ENCODE measurements at places on chromosomes 3 and 15.

GRCh38 chr15:65547841-65548240 is 17.6 kb downstream of the HACD3 start:
- no peak overlapping the region for H3K27ac ChIP-seq
- no peak overlapping the region for H3K4me3 ChIP-seq
- DNase-seq: no peak

GRCh38 chr15:76024021-76024768 is 12.0 kb upstream of the NRG4 start:
- no peaks in the 10 kb centered on the region for H3K4me1 ChIP-seq
- no peak overlapping the region for H3K27ac ChIP-seq
- no peak for DNase-seq
- H3K4me3 ChIP-seq: no peak overlapping the region
- H3K36me3 ChIP-seq: peaks cover 15% of the 10 kb centered on the region

DNA sequence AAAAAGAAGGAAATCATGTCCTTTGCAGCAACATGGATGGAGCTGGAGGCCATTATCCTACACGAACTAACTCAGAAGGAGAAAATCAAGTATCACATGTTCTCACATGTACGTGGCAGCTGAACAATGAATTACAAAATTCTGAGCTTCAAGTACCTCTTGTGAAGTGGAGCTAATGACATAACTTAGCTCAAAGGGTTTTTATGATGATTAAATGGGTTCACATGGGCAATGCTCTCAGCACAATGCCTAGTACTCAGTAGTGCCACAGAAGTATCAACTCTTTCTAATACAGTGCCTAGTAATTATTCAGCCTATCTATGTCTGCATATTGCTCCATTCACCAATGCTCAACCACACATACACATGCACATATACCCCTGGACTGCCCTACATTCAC is 407.5 kb upstream of the WNT5A start:
- H3K27ac ChIP-seq: no peak overlapping the region
- no peak overlapping the region for H3K4me3 ChIP-seq
- H3K36me3 ChIP-seq: no peaks in the 10 kb centered on the region
- DNase-seq: no peak
- H3K27me3 ChIP-seq: peaks cover 3% of the 10 kb centered on the region
- no peaks in the 10 kb centered on the region for H3K4me1 ChIP-seq

DNA sequence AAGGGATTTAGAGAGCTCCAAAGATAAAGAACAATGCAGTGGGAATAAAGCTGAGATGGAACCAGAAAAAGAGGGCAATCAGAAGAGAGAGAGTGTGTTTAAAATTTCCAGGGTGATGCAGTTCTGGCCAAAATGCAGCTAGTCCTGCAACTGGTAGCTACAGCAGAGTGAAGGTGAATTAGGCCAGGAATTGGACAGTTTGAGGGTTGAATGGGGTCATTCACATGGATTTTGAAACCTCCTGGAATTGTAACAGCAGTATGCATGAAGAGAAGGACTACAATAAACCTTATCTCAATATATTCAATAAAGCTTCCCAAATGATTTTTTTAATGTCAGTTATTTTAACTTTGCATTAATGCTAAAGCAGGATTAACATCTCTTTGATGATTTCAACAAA is 85.2 kb downstream of the CBLB start:
- peak overlapping the region; percentile 68 for H3K27ac ChIP-seq
- H3K4me3 ChIP-seq: peak overlapping the region; percentile 27
- no peaks in the 10 kb centered on the region for H3K36me3 ChIP-seq
- H3K27me3 ChIP-seq: no peaks in the 10 kb centered on the region

- no peak for DNase-seq
- no peaks in the 10 kb centered on the region for H3K4me1 ChIP-seq
- no peak overlapping the region for H3K27ac ChIP-seq
- no peak overlapping the region for H3K4me3 ChIP-seq
Observed at GRCh38 chr3:178845420-178846118, 226.0 kb downstream of the ZMAT3 start.

- H3K4me3 ChIP-seq: no peak overlapping the region
- no peak for DNase-seq
- peaks cover 7% of the 10 kb centered on the region for H3K27me3 ChIP-seq
Observed at GRCh38 chr3:123762805-123763204, 121.3 kb downstream of the MYLK start.

DNA sequence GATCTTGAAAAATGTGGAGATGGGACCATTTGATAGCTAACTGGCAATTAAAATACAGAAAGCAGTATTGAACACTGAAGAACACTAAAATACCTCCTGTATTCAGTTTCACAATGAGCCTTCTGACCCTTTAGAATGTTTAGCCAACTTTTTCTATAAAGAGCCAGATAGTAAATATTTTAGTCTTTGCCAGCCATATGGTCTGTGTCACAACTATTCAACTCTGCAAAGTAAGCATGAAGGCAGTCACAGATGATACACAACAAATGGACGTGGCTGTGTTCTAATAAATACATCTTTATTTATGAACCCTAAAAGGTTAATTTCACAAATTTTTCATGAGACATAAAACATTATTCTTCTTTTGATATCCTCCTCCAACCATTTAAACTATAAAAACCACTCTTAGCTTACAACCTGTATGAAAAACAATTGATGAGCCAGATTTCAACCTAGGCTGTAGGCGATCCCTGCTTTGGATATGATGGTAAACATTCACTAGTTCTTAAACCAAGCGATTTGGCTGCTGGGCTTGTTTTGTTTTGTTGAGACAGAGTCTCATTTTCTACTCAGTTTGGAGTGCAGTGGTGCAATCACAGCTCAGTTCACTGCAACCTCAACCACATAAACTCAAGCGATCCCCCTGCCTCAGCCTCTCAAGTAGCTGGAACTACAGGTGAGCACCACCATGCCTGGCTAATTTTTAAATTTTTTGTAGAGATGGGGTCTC is 13.6 kb upstream of the CSPG5 start:
- no peak overlapping the region for H3K27ac ChIP-seq
- no peaks in the 10 kb centered on the region for H3K36me3 ChIP-seq
- H3K4me3 ChIP-seq: no peak overlapping the region
- H3K4me1 ChIP-seq: no peaks in the 10 kb centered on the region
- no peak for DNase-seq

- H3K4me1 ChIP-seq: peaks cover 3% of the 10 kb centered on the region
- H3K27me3 ChIP-seq: no peaks in the 10 kb centered on the region
- no peak for DNase-seq
- no peaks in the 10 kb centered on the region for H3K36me3 ChIP-seq
- H3K27ac ChIP-seq: no peak overlapping the region
Observed at GRCh38 chr15:55981582-55982249, 11.7 kb downstream of the NEDD4 start.

DNA sequence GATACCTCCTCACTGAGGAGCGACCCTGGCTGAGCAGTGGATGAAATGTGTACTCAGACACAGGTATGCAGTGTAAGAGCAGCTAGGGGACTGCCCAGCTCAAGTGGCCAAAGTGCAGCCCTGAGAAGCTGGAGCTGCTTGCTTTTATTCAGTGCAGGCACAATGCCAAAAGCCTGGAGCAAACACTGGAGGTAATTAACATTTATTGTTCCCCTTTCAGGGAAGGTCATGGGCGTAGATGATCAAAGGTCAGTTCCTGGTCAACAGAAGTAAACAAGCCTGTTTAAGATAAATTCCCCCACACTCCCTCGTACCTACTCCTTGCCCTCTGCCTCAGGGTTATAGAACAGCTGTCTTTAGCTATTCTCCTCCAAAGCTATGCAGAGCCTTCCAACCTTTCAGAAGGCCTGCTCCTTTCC is 17.5 kb downstream of the PLA2G4F start:
- no peak for DNase-seq
- H3K36me3 ChIP-seq: no peaks in the 10 kb centered on the region
- H3K27me3 ChIP-seq: no peaks in the 10 kb centered on the region
- H3K27ac ChIP-seq: no peak overlapping the region
- no peak overlapping the region for H3K4me3 ChIP-seq

DNA sequence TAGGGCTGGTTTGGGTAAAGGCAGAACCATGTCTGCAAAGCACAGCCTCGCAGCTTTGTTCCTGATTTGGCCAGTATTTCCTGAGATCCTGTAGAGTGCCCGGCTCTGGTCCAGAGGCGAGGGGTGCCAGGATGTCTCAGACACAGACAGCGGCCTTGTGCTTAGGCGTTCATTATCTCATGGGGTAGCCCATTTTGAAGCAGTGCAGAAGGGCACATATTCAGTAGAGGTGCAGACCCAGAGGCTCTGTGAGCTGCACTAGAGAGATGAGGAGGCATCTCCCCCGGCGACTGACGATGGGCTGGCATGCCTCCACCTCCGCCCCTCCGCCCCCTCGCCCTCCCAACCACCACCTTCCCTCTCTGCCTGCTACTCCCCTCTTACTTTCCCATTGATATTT is 170.3 kb downstream of the CHDH start:
- H3K4me3 ChIP-seq: no peak overlapping the region
- no peaks in the 10 kb centered on the region for H3K36me3 ChIP-seq
- no peaks in the 10 kb centered on the region for H3K4me1 ChIP-seq
- no peak overlapping the region for H3K27ac ChIP-seq
- peaks cover 33% of the 10 kb centered on the region for H3K27me3 ChIP-seq
- DNase-seq: no peak

DNA sequence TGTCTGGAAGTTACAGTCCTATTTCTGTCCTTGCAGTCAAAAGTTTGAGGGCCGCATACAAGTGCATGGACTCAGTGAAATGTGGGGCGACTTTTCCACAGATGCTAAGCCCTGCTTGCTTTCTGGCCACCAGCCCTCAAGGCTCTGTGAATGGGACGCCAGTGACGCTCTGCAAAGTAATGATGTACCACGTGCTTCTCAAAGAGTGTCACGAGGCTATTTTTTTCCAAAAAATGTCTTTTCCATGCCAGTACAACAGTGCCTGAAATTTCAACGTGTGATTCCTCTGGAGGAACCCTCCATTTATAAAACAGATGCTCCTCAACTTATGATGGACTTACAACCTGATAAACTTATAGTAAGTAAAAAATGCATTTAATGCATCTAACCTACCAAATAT is 281.8 kb upstream of the CRBN start:
- H3K4me1 ChIP-seq: no peaks in the 10 kb centered on the region
- H3K27ac ChIP-seq: no peak overlapping the region
- DNase-seq: no peak
- no peak overlapping the region for H3K4me3 ChIP-seq
- no peaks in the 10 kb centered on the region for H3K36me3 ChIP-seq

DNA sequence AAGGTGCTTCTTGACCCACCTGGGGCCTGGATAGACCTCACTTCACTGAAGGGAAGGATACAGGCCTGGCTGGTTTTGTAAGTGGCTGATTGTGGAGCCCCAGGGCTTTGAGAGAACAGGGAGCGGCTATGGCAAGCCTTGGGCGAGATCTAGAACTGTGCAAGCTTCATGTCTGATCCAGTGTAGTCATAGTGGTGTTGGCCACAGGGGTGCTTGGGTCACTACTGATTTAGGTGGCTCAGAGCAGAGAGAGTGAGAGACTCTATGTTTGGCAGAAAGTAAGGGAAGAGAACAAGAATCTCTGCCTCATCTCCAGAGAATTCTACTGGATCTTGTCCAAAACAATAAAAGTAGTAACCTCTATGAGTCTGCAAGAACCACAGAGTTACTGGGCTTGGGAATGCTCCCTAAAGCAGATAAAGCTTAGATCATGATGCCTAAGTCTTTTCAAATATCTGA is 394.2 kb upstream of the EPHA3 start:
- H3K27me3 ChIP-seq: no peaks in the 10 kb centered on the region
- no peak for DNase-seq
- no peaks in the 10 kb centered on the region for H3K4me1 ChIP-seq
- H3K4me3 ChIP-seq: no peak overlapping the region
- H3K27ac ChIP-seq: no peak overlapping the region
- H3K36me3 ChIP-seq: no peaks in the 10 kb centered on the region

- no peaks in the 10 kb centered on the region for H3K36me3 ChIP-seq
- DNase-seq: no peak
- H3K27me3 ChIP-seq: peaks cover 9% of the 10 kb centered on the region
- no peak overlapping the region for H3K4me3 ChIP-seq
- H3K4me1 ChIP-seq: peaks cover 4% of the 10 kb centered on the region
Observed at GRCh38 chr15:91776104-91776503, 77.4 kb upstream of the SLCO3A1 start.

- no peak overlapping the region for H3K4me3 ChIP-seq
- H3K27me3 ChIP-seq: peaks cover 7% of the 10 kb centered on the region
- no peak overlapping the region for H3K27ac ChIP-seq
- DNase-seq: no peak
- H3K4me1 ChIP-seq: no peaks in the 10 kb centered on the region
Observed at GRCh38 chr15:53251996-53252395, 461.9 kb upstream of the ONECUT1 start.

- no peak for DNase-seq
- peaks cover 4% of the 10 kb centered on the region for H3K36me3 ChIP-seq
- H3K27ac ChIP-seq: no peak overlapping the region
- peaks cover 17% of the 10 kb centered on the region for H3K4me1 ChIP-seq
Observed at GRCh38 chr3:119301662-119302061, 7.5 kb downstream of the ARHGAP31 start.

DNA sequence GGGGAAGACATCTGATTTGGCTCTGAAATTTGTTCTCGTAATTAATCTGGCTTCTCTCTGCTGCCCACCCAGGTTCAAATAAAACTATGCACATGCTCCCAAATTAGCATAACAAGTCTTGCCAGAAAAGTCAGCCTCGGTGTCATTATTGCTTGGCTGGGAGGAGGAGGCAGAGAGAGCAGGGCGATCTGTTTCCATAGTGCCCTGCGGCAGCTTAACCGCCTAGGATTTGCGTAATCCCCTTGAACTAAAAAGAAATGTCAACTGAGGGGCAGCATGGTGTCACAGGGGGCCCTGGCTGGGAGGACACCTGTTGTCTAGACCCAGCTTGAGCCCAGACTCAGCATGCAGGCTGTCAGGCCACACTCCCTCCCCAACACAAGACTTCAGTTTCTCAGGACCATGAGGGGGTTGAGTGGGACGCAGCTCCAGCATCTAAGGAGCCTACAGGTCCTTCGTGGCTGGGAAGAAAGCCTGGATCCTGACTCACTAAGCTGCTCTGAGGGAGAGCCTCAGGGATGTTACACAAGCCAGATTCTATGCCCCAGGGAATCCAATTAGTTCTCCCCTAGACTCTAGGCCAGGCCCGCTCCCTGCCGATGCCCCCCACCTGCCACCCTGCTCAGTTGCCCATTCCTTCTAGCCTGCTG is 17.3 kb downstream of the MRPS11 start:
- H3K4me1 ChIP-seq: peaks cover 8% of the 10 kb centered on the region
- no peak overlapping the region for H3K27ac ChIP-seq
- no peak overlapping the region for H3K4me3 ChIP-seq
- DNase-seq: no peak
- no peaks in the 10 kb centered on the region for H3K27me3 ChIP-seq

- no peak for DNase-seq
- H3K27ac ChIP-seq: peak overlapping the region; percentile 53
- H3K4me3 ChIP-seq: no peak overlapping the region
Observed at GRCh38 chr15:100314809-100315400, 26.9 kb downstream of the ADAMTS17 start.

- DNase-seq: no peak
- peaks cover 9% of the 10 kb centered on the region for H3K36me3 ChIP-seq
- H3K27ac ChIP-seq: peak overlapping the region; percentile 32
- H3K27me3 ChIP-seq: no peaks in the 10 kb centered on the region
Observed at GRCh38 chr15:25736461-25736860, 126.7 kb downstream of the ATP10A start.

- H3K27me3 ChIP-seq: no peaks in the 10 kb centered on the region
- H3K4me1 ChIP-seq: peaks cover 25% of the 10 kb centered on the region
- no peak overlapping the region for H3K4me3 ChIP-seq
- peaks cover 5% of the 10 kb centered on the region for H3K36me3 ChIP-seq
- no peak for DNase-seq
Observed at GRCh38 chr3:66397745-66398144, 103.1 kb downstream of the LRIG1 start.

- no peaks in the 10 kb centered on the region for H3K27me3 ChIP-seq
- H3K4me1 ChIP-seq: peaks cover 61% of the 10 kb centered on the region
- peak; percentile 47 for DNase-seq
- H3K4me3 ChIP-seq: peak overlapping the region; percentile 95
Observed at GRCh38 chr15:63501256-63502089, 2.9 kb upstream of the USP3 start.
